ENCODE measurements at places on chromosomes 5 and 9.

- no peak for DNase-seq
These were observed 110.4 kb upstream of the GRHPR start for GRCh38 chr9:37311938-37312708.

- no peak for DNase-seq
These were observed 259.2 kb downstream of the SLCO4C1 start for GRCh38 chr5:102036927-102037326.

DNA sequence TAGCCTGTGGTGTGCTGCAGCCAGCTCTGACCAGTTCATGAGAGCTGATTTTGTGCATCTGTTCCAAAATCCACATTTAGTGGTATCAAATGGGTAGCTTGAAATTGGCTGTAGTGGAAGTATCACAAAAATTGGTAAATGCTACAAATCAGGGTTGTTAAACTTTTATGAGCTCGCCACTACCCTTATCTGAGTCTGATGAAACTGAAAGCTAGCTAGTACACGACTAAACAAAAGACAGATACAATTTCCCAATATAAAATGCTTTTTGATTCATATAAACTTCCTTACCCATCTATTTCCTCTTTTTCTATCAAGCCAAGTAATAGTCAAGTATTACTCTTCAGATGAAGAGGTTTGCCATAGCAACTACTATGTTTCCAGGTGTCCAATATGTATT lies 392.0 kb downstream of the TMEM161B start:
- DNase-seq: no peak

DNA sequence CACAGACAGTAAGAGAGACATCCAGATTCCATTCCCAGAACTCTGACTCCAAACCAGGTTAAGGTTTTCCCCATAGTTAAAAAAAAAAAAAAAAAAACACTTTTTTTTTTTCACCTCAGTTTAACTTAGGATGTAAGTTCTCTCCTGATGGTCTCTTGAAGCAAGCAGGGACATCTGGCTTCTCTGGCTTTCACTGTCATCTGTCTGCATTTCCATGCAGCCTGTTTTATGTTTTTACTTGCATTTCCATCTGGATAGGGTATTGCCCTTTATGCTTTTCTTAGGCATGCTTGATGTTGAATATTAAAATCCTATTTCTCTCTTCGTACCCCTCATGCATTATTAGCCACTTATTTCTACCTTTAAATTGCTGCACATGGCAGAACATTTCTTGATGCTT lies 135.3 kb upstream of the WWC1 start:
- DNase-seq: no peak

GRCh38 chr5:165477546-165477945 lies 1972.1 kb downstream of the MAT2B start:
- DNase-seq: no peak

DNA sequence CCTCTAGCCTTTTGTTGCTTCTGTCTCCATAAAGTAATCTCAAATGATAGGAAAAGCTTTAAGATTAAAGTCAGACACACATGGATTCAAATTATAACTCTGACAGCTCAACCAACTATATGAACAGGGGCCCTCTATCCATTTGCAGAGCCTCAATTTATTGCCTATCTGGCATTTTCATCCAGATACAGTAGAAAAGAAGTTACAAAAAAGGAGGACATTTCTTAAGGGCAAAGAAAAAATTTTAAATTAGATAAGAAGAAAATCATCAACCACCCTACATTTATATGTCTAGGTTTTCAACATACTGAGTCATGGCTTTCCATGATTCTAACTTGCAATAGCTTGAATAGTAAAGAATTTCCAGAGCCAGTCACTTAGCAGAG lies 567.2 kb downstream of the CAAP1 start:
- DNase-seq: no peak

DNA sequence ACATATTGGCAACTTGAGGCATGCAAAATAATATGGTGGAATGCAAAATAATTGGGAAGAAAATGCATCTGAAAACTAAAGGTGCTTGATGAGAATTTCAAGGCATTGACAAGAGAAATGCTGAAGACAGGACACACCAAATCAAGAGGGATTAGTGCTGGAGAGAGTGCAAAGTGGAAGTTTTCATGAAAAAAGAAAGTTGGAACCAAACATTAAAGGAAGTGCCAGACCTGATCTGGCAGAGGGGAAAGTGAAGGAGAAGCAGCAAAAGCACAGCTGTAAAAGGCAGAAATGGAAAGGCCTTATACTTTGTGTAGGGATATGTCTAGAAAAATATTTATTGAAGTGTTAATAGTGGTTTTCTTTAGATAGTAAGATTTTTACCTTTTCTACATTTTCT lies 35.3 kb upstream of the FYB1 start:
- no peak for DNase-seq

- peak; percentile 12 for DNase-seq
These were observed 1022.5 kb upstream of the DMAC1 start for GRCh38 chr9:8821910-8822666.

- no peak for DNase-seq
These were observed 174.8 kb downstream of the GADD45G start for GRCh38 chr9:89779405-89780203.

DNA sequence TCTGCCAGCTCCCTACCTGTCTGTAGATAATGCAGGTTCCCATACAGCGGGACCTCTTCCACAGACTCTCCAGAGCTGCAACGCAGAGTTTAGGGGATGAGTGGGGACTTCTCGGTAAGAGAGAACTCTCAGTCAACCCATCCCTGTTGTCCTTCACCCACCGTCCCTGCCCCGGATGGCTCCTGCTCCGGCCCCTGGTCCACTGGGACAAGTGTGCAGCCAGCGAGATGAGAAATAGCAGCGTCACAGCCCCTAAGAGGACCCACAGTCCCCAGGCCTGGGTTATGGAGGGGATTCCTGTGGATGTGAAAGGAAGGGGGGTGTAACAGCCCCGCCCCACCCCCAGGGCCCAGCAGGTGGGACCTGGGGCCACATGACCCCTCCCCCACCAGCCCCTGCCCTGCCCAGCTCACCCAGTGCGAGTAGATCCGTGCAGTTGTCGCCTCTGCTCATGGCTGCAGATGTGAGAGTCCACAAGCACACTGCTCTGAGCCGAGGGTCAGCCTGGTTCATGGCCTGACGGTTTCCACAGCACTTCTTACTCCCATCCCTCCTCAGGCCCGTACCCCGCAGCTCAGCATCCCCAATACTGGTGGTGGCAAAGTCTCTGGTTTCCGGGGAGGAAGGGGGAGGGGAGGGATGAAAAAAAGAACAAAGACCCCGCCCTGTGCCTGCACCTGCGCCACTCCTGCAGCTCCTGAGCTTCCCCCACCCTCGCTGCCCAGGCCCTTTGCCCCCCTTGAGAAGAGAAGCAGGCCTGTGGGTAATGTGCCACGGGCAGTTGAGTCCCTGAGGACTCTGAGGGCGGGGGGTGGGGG lies at the start of gene SIT1:
SIT1 (minus strand) TSS at position 591 of the 818 bp plus-strand sequence; CDS start at position 513, 78 bp downstream.
- DNase-seq: no peak

DNA sequence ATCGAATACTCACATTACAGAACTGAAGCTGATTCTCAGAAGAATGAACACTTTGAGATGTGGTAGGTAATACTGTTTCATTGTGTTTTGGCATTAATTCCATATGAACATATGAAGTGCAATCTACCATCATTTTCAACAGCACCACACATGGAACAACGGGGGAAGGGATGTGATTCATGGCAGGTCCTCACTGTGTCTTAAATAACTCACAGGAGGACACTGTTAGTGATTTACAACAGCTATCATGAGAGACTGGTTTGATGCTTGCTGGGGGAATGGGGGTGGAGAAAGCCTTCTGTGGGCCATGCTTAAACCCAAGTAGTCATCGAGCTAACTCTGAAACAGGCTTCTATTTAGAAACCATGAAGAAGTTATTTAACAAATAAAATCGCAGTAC lies 232.9 kb downstream of the SPOCK1 start:
- no peak for DNase-seq

GRCh38 chr5:44389090-44389822 lies at the start of gene FGF10:
FGF10 (minus strand) TSS chr5:44389420; CDS start chr5:44388682, 738 bp downstream.
- peak; percentile 13 for DNase-seq

DNA sequence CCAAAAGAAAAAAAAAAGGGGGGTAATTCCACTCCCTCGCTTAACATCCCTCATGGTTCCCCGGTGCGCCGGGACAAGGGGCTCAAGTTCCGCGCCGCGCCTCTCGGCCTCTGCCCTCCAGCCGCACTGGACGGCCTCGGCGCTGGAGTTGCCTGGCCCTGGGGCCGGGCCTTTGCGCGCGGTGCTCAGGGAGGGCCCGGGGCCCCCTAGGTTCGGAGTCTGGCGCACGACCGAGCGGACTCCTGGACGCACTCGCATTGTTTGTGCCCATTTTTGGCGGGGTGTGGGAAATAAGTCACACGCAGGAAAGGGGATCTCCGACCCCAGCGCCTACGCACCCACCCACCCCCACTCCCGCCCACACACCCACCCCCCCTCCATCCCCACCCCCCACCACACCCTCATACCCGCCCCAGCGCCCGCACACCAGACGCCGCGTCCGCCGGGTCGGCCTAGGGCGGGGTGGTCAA lies 381 bp downstream of the MED22 start:
- peak; percentile 73 for DNase-seq

GRCh38 chr5:177421062-177421798 lies 5.2 kb upstream of the GRK6 start:
- DNase-seq: no peak

- no peak for DNase-seq
These were observed 5.9 kb downstream of the KLF4 start for GRCh38 chr9:107483666-107484065.

GRCh38 chr9:94799578-94800264 lies 73.2 kb downstream of the AOPEP start:
- DNase-seq: no peak

DNA sequence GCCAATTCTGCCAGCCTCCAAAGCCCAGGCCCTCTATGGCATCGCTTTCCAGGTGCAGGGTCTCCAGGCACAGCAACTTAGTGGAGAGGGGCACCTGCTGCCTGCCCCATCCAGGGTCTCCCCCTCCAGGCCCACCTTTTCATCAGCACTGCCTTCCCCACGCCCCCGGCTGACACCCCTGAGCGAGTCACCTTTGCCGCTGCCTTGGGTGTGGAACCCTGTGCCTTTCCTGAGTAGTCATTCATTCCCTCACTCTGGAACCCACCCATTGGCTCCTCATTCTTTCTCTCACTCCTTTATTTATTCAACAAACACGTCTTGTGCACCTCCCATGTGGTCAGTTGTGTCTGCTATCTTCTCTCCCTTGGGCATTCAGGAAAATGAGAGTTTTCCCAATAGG lies 14.5 kb upstream of the RPL26L1 start:
- DNase-seq: no peak

- DNase-seq: no peak
These were observed 92.5 kb downstream of the HTR4 start for GRCh38 chr5:148561801-148562311.

DNA sequence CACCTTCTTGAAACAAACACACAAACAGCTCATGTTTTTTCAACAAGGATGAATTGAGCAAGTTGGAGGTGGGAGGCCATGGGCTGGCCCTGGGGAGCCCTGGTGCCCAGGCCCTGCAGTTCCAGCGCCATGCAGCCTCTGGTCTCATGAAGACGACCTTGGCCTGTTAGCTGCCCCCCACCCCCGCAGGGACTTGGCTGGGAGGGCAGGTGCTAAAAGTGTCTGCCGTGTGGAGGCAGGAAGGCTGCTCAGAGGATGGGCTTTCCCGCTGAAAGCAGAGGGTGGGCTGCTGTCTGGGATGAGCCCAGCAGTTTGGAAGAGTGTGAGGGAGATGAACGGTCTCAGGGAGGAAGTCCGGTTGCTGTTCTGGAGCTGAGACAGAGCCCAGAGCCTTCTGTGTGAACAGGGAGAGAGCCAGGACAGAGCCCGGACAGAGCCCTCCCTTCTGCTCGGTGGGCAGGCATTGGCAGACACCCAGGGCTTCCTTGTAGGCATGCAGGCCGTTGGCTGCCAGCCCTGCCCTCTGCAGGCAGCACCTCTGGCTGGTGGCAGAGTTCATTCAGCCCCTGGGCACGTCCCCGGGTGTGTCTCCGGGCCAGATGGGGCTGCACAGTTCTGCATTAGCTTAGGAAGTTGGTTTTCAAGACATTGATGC lies 18.7 kb downstream of the ROPN1L start:
- DNase-seq: peak; percentile 54

GRCh38 chr5:58598440-58598839 lies 15.6 kb downstream of the RAB3C start:
- DNase-seq: no peak

GRCh38 chr5:98791001-98791519 lies 17.6 kb downstream of the RGMB start:
- DNase-seq: no peak

DNA sequence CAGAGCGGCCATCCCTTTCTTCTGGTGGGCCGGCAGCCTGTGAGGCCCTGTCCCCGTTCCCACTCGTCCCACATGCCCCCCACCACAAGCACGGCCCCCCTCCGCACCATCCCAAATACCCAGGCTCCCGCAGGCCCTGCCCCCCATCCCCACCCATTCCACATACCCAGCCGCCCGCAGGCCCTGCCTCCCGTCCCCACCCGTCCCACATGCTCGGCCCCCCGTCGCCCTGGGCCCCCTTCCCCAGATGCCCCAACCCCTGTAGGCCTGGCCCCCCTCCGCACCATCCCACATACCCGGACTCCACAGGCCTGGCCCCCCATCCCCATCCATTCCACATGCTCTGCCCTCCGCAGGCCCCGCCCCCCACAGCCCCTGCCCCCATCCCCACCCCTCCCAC lies 11.5 kb downstream of the SLC6A19 start:
- DNase-seq: no peak

- DNase-seq: no peak
These were observed 86.9 kb downstream of the ATG10 start for GRCh38 chr5:82058710-82059109.

DNA sequence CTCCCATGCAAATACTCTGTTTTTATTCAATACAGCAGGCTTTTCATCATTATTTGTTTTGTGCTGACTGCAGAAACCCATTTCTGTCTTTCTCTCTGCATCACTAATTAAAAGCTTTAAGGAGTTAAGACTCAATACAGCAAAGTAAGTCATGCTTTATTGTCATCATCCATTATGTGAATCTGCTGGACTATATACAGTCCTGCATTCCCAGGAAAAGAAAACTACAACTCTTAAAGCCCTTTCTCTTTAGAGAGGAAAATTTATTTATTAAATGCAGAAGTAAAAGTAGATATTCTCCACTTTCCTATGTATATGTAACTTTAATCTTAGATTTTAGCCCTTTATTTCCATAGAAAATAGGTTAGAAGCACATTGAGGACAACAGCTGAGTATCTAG lies 706.6 kb upstream of the RGMB start:
- DNase-seq: no peak

GRCh38 chr5:61622156-61622555 lies 290.1 kb downstream of the ZSWIM6 start:
- no peak for DNase-seq

DNA sequence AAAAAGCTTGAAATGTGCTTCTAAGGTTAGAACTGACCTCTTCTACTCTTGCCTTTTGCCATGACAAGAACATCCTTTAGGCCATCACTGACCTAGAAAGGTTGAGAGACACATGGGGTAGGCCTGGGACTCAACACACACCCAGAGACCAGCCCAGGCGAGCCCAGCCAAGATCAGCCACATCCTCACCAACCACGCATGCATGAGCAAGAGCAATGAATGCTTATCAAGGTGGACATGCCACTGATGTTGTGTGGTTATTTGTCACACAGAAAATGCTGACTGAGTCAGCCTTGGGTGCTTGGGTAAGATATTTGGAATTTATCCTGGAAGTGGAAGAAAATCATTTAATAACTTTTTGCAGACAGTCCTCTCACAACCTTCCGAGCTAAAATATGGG lies 39.4 kb downstream of the SMIM23 start:
- no peak for DNase-seq
